Eye (tissue), 1 donor: ENCODE measurements at places on chromosomes 6 and 20.

GRCh38 chr6:146601352-146601751, 2.6 kb downstream of the ADGB start:
- DNase-seq, result no peak

DNA sequence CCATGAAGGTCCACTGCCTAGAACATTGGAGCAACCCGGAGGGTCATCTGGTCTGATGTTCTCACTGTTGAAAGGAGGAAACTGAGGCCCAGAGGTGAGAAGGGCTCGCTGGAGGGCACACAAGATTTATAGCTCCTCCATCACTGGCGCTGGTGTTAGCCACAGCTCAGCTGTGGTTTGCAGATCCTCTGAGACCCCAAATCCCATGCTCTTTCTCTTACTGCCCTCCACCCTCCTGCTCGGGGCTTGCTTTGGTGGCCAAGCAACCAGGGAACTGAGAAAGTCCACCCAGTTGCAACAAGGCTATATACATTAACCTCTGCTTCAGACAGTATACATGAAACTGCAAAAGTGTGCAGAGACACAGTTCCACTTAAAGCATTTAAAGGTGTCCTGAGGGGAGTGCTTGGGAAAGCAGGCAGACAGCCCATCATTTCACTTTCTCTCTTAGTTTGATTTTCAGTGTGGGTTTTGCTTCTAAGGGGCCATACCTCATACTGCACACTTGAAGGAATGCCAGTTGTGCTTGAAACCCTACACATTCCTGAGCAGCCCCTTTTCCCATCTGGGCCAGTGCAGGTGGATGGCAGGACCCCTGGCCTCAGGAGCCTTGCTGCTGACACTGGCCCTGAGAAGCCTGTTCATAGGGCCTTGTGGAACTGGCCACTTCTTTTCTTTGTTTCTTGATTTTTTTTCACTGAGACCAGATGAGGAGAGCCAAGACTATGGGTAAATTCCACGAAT, 347.6 kb downstream of the CDC5L start:
- DNase-seq, result no peak

DNA sequence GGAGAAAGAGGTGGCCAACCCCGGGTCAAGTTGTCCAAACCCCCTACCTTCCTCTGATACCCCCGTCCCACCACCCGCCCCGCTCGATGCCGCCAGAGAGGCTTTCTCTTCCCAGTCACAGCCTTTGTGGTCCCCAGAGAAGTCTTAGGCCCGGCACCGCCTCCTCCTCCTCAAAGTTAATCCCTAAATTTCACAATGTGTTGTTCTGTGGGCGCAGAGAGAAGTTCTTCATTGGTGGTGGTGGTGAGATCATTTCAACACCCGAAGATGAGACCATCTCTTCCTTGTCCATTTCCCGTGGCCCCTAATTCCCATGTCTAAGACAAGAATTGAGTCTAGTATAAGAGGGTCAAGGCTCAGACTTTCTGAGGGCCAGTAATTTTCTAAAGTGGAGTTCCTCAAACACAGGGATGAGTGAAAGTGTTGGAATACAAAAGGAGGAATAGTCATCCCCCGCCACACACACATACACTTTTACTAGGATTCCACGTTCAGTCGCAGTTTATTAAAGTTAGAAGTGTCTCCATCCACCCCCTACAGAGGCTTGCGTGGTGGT, 10.4 kb downstream of the TRIM31 start:
- DNase-seq, result peak; percentile 43

DNA sequence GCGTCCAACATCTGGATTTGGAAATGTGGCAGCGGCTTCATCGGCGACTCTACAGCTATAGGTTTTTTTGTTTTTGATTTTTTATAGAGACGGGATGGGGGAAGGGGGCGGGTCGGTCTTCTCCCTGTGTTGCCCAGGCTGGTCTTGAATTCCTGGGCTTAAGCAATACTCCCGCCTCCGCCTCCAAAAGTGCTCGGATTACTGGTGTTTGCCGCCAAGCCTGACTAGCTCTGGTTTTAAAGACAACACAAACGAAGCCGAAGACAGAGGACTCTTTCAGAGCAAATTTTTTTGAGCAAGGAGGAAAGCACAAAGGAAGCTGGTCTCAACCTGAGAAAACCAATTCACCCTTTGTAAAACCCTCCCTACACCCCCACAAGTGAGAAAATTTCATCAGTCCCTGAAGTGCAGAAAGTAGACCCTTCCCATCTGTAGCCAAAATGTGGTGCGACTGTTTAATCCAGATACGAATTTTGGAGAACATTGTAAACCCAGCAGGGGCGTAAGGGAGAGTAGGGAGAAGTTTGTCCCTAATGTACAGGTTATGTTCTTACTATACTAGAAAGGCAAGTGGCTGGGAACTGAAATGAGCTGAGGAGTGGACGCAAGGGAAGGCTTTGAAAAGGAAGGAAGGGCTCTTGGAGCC, 185.9 kb downstream of the TRIM27 start:
- DNase-seq, result no peak

GRCh38 chr20:57600320-57601210, 19.7 kb downstream of the ZBP1 start:
- no peak for DNase-seq

- DNase-seq, result peak; percentile 97
Measured at GRCh38 chr6:78867370-78868040, at the start of gene IRAK1BP1. IRAK1BP1 (plus strand) TSS chr6:78867551; CDS start chr6:78867577, 26 bp downstream.

DNA sequence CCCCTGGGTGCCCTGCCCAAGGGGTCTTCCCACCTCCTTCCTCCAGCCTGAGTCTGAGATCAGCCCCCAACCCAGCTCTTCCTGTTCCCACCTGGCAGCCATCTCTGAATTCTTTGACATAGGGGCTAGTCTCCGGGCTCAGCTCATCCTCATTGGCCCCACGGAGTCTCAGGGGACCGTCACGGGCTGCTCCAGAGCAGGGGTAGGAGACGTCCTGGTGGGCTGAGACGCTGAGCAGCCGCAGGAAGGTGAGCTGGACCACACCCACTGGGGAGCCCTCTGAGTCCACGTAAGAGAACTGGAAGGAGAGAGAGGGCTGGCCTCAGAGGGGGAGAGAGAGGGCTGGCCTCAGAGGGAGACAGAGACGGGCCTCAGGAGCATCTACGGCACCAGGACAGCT, 28.1 kb downstream of the COL11A2 start:
- DNase-seq, result no peak

GRCh38 chr6:116210316-116210715, 43.6 kb downstream of the TSPYL4 start:
- DNase-seq, result no peak

- no peak for DNase-seq
Measured at GRCh38 chr6:128966934-128967333, 84.0 kb downstream of the LAMA2 start.

- DNase-seq, result peak; percentile 73
Measured at GRCh38 chr6:163695414-163695864, 280.9 kb downstream of the QKI start.

DNA sequence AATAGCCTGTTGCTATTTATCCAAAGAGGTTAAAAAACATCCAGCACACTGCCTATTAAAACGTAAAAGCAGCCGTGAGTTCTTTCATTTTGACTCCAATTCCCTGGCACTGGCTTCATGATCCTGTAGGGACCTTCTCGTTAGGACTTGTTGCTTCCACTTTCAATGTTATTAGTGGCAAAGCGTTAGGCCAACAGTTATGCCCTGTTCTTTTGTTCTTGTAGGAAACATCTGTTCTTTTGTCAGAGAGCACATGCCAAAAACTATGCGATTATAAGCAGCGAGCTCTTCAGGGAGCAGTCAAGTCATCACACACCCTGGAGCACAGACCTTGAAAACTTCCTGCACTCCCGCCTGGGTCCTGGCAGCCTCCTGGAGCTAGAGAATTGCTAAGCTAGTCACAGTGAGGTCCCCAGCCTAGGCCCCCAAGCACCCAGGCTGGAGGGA, 609.5 kb upstream of the ARID1B start:
- DNase-seq, result peak; percentile 62

DNA sequence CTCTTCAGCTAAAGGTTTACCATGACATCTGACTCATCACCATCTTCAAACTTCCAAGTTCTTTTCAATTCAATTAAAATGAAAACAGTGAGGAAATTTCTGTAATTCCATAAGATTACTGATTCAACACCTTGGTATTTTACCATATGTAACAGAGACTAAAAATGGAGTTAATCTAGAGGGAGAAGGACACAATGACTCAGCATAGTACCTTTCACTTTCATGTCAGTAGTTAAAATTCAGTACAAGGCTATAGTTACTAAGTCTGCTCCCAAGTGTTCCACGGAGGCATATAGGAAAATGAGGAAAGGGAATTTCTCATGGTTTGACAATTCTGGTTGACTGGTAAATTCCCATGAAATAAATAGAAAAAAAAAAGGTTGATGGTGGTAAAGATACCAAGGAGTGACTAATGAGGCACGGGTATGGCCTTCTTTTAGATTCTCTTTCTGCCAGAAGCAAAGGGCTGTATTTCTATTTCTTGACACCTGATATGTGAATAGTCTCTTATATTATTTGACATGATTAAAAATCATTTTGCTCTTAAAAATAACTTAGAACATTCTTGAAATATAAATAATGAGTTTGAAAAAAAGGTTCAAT, 526.7 kb upstream of the ADGRB3 start:
- no peak for DNase-seq

GRCh38 chr6:169991031-169991390, 239.6 kb downstream of the ERMARD start:
- no peak for DNase-seq

DNA sequence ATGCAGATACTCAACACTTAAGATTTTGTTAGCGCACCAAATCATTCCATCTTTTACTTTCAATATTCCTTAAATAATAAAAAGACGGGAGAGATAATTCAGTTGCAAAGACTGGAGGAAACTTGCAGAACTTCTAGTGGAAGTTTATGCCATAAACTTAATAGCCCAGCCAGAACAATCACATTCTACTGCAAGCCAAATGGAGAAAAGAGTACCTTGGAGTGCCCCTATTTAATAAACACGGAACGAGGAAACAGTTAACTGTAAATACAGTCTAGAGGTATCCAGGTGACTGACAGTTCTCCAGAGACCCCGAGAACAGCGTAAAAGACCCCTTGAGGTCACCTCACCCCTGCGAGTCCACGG, 635 bp downstream of the SLC35B3 start:
- no peak for DNase-seq

GRCh38 chr20:53557130-53557529, 36.5 kb downstream of the ZNF217 start:
- no peak for DNase-seq

DNA sequence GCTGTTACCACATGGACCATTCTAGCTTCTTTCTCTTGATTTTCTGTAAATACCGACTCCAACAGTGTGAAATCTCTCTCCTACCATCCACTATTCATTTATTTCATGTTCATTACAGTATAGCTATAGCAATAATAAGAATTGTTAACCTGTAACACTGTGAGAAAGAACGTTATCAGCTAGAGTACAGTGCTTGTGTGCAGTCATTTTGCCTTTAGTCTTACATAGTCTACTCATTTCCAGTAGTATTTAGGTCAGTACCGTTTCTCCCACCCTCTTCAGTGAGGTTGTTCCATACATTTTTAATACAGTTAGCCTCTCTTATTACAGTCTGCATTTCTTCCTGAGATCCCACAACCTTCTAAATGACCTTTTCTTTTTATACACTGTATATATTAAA, 257.1 kb downstream of the LY86 start:
- DNase-seq, result no peak

GRCh38 chr20:3235666-3236324, 3.2 kb downstream of the SLC4A11 start:
- no peak for DNase-seq

DNA sequence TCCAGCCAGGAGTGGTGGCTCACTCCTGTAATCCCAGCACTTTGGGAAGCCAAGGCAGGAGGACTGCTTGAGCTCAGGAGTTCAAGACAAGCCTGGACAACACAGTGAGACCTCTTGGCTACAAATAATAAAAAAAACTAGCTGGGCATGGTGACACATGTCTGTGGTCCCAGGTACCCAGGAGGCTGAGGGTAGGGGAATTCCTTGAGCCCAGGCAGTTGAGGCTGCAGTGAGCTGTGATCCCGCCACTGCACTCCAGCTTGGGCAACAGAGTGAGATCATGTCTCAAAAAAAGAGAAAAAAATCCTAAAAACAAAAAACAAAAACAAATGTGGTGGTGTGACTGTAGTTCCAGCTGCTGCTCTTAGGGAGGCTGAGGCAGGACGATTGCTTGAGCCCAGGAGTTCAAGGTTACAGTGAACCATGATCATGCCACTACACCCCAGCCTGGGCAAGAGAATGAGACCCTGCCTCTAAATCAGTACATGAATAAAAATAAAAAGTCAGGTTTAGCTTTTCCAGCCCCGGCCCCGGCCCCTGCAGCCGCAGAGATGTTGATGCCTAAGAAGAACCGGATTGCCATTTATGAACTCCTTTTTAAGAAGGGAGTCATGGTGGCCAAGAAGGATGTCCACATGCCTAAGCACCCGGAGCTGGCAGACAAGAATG, 13.5 kb upstream of the SNRPC start:
- DNase-seq, result no peak

GRCh38 chr6:3333263-3333662, 74.5 kb downstream of the PSMG4 start:
- DNase-seq, result no peak

- DNase-seq, result no peak
Measured at GRCh38 chr20:20780127-20780824, 67.8 kb upstream of the RALGAPA2 start.

GRCh38 chr20:54479138-54479906, 3.9 kb downstream of the DOK5 start:
- DNase-seq, result peak; percentile 18

- DNase-seq, result peak; percentile 79
Measured at GRCh38 chr6:144582939-144583613, 297.9 kb downstream of the UTRN start.

DNA sequence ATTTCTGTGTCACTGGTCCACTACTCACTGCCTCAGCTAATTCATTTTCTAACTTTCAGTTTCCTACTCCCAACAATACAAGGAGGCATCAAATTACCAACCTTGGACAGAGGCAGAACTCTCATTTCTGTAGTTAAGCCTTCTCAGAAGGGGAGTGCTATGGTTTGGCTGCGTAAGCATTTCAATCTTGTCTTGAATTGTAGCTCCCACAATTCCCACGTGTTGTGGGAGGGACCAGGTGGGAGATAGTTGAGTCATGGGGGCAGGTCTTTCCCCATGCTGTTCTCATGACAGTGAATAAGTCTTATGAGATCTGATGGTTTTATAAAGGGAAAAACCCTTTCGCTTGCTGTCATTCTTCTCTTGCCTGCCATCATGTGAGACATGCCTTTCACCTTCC, 22.9 kb downstream of the HLA-DRA start:
- no peak for DNase-seq

DNA sequence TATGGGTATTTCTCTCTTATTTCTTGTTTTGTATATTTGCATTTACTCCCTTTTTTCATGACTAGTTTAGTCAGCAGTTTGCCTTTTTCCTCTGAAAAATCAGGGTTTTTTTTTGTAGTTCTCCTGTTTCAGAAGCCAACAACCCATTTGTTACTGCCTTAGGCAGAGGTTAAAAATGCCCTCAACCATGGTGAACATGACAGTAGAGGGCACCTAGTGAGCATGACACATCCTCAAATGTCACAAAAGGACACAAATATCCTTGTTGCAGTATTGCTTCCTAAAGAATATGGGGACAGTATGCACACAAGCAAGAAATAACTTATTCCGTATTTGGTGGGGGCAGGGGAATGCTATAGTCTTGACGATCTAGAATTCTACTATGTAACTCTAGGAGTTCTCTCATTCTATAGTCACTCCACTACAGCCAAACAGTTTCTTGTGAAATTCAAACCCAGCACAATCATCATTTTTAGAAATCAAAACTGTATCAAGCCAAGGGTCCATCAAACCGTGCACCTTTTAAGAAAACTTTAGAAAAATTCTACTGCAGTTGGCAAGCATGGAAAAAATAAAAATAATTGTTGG, 47.0 kb downstream of the GOPC start:
- no peak for DNase-seq
